ENCODE measurements at places on chromosomes 1 and 21.

DNA sequence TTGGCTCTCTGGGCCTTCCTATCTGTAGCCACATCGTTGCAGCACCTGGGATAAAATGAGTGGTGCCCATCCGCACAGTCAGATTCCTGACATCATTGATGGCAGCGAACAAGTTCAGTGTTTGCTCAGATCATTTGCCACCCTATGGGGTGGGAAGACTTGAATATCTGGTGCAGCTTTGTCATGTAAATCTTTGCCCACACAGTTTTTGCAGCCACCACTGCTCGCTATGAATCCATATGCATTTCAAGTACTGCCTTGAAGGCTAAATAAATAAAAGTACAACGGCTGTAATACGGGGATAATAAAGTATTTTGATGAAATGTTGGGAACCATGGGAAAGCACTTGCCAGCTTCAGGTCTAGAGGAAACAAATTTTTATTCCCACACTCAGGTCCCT lies 56.3 kb upstream of the COA6 start:
- no peak for DNase-seq

DNA sequence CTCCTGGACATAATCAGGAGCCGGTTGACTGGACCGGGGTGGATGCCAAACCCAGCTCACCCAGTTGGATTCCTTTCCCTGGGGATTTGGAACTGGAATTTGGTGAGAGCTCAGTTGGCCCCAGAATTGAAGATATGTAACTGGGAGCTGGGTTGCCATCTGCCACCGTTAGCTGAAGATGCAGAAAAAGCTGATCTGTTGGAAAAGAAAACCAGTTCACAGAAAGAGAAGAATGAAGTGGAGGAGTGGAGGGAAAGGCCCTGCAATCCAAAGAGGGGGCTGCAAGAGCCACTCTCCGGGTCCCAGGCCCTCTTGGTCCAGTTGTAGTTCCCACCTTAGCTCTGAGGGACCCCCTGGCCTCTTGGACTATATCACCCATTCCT lies 16.0 kb downstream of the TEX35 start:
- no peak for DNase-seq

DNA sequence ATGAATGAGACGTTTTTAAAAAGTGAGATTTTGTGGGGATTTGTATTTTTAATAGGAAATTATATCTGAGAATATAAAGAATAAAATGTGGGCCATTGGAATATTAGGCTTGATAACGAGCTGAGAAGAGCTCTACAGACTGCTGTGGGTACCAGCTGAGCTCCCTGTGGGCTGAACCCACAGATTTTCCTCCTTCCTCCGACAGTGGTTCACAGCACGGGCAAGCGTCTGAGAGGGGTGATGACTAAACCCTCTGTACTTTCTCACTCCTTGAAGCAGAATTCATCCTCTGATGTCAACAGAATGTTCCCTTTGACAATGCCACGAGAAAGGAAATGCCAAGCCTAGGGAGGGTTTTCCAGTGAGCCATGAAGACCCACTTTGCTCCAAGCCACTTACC lies 102.7 kb upstream of the AJAP1 start:
- DNase-seq, result no peak

GRCh38 chr1:215507119-215507518 lies 60.0 kb upstream of the KCTD3 start:
- no peak for DNase-seq

DNA sequence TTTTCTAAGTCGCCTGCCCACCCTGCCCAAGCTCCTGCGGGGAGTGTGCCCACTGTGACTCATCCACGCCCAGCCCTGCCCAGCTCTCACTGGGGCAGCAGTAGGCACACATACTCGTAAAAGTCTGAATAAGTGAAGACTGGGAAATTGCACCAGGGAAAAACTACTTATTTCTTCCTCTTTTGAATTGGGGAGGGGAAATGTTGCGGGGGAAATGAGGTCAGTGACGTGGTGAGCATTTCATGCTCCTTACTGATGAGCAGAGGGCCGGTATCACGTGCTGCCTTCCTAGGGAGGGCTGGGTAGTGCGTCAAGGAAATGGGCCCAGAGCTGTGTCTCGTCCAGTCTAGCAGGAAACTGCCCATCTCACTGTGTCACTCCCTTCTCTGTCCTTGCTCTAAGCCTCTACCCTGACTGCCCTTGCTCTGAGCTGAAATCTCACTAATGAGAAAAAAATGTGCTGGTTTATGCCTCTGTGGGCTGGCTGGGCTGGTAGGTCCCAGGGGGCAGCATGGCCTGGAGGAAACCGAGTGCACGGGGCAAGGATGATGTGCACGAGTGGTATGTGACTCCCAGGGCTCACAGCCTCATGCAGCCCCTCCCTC lies 13.5 kb upstream of the TNFRSF1B start:
- no peak for DNase-seq

GRCh38 chr1:202145068-202145743 lies 669 bp upstream of the ARL8A start:
- no peak for DNase-seq

DNA sequence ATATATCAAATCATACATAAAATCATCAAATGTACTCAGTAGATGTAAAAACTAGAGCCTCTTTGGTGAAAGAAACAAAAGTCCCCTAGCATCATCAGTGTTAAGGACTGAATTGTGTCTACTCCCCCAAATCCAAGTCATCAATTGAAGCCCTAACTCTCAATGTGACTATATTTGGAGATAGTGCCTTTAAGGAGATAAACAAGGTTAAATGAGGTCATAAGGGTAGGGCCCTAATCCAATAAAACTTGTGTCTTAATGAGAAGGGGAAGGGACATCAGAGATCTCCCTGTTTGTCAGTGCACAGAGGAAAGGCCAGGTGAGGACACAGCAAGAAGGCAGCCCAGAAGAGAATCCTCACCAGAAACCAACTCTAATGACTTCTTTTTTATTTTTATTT lies 33.5 kb downstream of the USP24 start:
- no peak for DNase-seq

- no peak for DNase-seq
Measured at GRCh38 chr1:171204296-171204695, 19.2 kb downstream of the FMO2 start.

DNA sequence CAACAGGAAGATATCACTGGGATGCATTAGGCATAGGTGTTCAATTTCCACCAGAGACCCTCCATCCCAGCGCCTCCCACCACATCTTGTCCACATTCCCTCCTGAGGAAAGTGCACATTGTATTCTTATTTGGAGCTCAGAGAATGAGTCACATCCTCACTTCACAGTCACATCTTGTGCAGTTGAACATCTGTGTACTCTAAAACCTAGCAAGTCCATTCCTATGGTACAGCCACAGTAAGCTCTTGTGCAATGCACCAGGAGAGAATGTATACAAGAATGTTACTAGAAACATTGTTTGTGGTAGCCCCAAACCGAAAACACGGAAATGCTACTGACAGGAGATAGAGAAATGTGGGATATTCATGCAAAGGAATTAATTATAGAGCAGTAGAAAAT lies 1.6 kb upstream of the KDF1 start:
- DNase-seq, result no peak

- no peak for DNase-seq
Measured at GRCh38 chr1:99969260-99969728, 502 bp upstream of the SLC35A3 start.

- DNase-seq, result peak; percentile 58
Measured at GRCh38 chr1:36553591-36554322, 71.0 kb upstream of the CSF3R start.

- DNase-seq, result no peak
Measured at GRCh38 chr1:245763873-245764331, 609.1 kb downstream of the KIF26B start.

- DNase-seq, result no peak
Measured at GRCh38 chr1:65503427-65503826, 83.0 kb downstream of the LEPR start.

GRCh38 chr1:14926818-14927575 lies 226.6 kb upstream of the TMEM51 start:
- no peak for DNase-seq

DNA sequence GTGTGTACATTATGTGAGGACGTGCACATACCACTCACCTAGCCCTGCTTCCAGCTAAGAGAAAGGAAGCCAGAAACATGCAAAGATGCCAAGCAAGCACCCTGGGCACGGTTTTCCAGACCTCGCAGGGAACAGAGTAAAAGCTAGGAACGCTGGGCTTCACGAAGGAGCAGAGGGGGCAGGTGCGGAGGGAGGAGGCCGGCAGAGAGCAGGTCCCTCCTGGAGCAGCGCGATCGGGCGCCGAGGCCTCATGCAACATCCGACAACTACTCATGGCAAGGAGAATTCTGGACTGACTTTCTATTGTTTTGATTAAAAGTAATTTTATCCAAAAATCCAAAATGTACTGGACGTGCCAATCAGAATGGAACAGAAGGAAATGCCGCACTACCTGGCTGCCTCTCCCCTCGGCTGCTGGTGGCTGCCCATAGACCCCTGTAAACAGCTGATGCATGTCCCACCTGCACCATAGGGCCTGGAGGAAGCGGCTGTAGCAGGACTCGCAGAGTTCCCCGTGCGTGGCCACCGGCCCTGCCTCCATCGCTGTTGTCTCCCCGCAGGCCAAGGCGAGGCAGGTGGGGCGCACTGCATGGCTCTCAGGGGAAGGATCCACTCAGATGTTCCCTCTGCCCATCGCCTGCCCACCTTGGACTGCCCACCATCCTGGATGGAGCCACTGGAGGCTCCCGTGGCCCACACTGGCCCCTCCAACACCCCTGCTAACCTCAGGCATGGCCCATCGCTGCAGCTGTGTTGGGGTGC lies 93.5 kb downstream of the WDR4 start:
- no peak for DNase-seq

DNA sequence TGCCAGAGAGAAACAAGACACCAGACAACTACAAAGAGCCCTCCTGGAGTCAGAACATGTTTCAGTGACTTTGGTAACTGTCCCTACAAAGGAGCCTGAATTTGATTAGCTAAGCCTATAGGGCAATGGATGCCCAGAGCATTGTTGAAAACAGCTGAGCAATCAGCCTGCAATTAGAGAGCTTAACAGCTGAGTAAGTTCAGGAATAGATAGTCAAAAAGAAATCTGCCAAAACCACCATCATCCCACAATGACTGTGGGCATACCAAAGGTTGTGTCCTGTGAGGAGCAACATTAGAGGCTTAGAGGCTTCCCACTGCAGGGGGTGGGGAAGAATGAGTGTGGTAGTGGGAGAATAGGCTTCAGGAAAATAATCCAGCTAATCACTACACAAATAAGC lies 32.1 kb downstream of the SH3BP5L start:
- no peak for DNase-seq

GRCh38 chr1:40766560-40766959 lies 17.0 kb upstream of the KCNQ4 start:
- DNase-seq, result no peak

DNA sequence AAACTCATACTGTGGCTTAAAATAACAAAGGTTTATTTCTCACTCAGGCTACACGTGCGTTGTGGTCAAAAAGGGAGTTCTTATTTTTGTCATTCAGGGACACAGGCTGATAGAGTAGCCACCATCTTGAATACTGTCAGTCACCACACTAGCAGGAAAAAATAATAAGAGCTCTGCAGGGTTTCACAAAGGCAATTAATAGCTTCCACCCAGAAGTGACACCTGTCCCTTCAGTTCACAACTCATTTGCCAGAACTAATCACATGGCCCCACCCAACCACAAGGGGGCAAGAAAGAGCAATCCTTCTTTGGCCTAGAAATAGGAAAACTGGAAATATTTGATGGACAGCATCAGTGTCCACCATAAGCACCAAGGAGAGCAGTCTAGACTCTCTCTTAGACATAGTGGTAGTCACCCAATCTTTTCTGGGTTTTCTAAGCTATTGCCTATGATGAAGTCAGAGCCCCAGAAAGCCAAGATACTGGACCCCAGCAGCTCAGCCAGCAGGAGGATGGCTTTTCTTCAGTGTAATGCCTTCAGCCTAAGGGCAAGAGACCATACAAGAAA lies 8.2 kb downstream of the HAPLN2 start:
- DNase-seq, result peak; percentile 75

- DNase-seq, result no peak
Measured at GRCh38 chr1:61250933-61251332, 168.6 kb downstream of the NFIA start.

DNA sequence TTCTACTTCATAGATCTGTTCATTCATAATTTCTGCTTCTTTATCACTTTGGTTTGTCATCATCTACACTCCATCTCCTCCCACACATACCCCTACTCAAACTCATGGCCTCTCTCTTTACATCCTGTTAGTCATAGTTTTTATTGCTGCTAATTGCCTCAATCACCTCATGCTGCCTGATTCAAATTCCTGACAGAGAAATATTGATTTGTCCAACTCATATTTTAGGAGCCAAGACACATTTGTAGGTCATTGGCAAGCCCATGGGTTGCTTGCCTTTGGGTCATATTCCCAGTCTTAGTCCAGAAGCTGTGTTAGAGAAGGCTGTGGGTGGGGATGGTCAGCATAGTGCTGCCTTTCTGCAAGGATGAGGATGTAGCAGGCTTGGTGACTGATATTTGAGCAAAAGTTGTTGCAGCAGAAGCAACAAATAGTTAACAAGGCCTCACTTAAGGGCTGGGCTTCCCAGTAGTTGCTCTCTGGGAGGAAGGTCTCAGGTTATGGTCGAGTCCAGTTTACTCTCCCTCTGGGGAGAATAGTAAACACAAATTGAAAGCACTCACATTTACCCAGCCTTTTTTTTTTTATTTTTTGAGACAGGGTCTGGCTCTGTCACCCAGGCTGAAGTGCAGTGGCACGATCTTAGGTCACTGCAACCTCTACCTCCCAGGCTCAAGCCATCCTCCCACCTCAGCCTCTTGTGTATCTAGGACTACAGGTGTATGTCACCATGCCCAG lies 22.4 kb upstream of the EPS15 start:
- no peak for DNase-seq

DNA sequence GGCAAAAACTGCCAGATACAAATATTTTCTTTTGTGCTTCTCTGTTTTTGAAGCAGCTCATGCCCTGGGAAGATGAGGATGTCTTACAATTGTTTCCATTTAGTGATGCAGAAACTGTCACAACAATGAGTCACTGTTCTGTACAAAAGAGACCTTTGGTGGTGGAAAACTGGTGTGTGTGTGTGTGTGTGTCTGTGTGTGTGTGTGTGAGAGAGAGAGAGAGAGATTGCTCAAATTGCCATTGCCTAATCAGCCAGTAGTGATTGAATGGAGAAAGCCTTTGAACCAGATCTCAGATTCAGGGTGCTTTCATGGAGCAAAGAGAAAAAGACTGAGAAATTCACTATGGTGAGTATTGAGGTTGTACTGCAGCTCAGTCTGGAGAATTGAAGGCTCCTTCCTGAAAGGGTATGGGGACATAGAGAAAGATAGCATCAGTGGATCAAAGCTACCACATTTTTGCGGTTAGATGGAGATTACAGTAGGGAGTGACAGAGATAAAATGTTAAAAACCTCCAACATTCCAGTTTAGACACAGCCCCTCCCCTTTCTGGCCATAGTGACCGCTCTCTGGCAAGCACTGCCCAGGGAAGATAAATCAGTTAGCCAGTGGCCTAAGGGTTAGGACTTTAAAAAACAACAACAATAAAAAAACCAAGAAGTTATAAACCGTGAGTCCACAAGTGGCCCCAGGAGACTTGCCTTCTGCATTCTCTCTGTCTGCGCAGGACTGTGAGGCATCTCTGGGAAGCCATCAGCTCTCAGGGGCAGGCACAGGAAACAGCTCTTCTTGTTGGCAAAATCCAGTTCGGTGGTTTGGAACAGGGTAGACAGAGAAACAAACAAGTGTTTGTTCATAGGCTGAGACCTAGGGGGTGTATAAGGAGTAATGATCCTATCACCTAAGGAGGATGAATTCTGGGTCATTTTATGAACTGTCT lies 406.5 kb downstream of the DUSP10 start:
- peak; percentile 43 for DNase-seq

- DNase-seq, result no peak
Measured at GRCh38 chr1:207851696-207852095, 59.2 kb downstream of the CD34 start.

- DNase-seq, result no peak
Measured at GRCh38 chr1:6950001-6950765, 164.9 kb downstream of the CAMTA1 start.

All from NCI-H460 (cell line).